BJ (cell line): ENCODE measurements at places on chromosomes 13 and 19. TPM values are rescaled to one million over a fixed set of nuclear protein-coding genes. Genes with fewer than 3 reads are reported as not detected.

Gene NACC1
- 46.8 and 98.7 TPM in 2 replicates for polyA plus RNA-seq

DNA sequence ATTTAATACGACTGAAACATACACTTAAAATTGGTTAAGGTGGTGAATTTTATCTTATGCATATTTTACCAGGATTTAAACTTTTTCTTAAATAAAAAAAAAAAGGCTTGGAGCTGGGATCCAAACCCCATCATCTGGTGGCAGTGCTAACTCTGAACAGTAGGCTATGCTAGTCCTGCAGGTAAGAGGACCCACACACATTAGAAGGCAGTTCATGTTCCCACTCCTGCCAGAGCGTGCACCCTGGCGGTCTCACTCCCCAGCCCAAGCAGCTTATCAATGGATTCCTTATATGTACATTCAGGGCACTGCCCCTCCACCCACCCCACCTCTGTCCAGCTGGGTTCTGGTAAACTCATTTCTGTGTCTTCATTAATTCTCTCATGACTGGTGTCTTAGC is 31.3 kb upstream of the CEBPA start:
- no peak for DNase-seq

DNA sequence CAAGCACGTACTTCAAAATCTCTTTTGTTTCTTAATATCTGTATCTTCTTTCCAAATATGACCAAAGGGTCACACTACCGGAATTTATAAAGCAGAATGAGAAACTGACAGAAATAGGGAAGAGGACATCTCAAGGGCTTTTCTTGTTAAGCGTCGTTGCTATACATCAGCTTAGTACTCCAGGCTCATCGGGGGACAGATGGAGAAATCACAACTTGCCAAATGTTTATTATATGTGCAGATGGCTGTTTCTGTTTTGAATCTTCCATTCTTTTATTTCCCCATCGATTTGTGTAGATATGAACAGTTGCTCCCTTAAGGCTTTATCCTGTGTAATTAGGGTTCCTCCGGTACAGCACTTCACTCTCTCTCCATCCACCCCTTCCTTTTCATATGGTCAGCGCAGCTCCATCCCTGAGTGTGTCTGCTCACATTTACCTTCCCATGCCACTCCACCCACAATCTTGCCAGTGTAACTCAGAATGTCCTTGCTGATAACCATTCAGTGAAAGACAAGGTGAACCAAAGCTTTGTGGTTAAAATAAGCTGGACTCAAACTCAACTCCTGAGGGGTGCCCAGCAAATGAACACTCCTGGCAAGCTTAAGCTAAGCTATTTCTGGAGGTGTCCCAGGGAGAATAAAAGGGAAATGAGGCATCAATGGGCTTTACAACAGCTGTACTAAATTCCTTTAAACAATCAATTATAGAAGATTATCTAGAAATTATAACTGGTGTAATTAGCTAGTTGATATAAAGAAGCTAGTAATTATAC is 51.3 kb downstream of the TBC1D4 start:
- DNase-seq = no peak

Gene CEACAM19
- polyA plus RNA-seq = 6.1 and 8.9 TPM in 2 replicates

GRCh38 chr19:4891066-4891465 is 11.6 kb downstream of the ARRDC5 start:
- DNase-seq = no peak

Gene PRODH2
- not detected in 2 replicates for polyA plus RNA-seq

GRCh38 chr13:32969516-32969941 is 46.7 kb upstream of the KL start:
- peak; percentile 19 for DNase-seq

DNA sequence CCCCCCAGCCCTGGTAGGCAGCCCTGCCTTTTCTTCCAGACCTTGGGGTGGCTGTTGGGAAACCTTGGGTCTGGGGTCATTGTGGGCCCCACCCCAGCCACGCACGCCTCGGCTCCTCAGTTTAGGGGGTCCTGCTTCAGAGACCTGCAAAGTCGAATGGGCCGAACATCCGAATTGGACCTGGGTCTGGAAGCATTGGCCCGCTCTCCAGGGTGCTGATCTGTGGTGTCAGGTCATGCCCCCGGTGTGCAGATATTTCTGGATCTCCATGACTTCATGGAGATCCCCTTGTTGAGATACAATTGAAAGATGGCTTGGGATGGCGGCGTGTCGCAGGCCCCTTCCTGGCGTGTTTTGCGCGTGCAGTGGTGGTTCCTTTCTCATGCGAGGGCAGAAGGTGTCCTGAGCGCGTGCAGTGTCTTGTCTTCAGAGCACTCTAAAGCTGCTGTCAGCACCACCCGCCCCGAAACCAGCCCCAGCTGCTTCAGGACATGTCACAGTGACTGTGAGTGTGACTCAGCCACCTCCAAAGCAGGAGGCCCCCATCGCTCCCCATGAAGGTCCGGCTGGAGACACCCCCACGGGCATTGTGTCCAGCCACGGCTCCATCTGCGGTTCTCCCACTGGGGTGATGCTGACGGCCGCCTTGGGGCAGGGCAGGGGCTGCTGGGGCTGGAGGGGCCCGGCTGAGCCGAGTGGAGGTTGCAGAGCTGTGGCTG is 112.7 kb downstream of the KDM4B start:
- no peak for DNase-seq

- DNase-seq = no peak
These were observed 485 bp downstream of the CRYL1 start for GRCh38 chr13:20525144-20525600.

Gene ZNF728
- polyA plus RNA-seq = not detected in 2 replicates

DNA sequence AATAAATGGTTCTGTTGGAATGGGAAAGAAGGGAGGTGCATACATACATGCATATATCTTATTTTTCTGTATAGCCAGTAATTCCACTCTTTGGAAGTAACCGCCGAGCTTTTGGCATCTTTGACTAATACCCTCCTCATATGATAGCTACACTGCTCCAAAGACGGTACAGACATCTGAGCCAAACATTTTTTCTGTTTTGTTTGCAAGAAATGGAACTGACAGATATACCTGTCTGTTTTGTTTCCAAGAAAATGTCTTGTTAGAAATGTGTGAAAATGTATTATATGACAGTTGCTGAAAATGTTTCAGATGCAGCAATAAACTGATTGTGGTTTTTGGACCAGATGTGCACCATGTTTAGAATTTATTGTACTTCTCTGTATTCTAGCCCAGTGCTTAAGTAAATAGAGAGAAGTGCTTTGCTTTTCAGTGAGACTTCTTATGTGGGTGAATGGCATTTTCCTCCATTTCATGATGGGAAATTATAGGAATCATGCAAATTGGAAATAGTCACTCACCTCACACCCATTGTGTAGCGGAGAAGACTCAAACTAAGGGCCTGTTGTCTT is 396.9 kb downstream of the KCNRG start:
- no peak for DNase-seq

DNA sequence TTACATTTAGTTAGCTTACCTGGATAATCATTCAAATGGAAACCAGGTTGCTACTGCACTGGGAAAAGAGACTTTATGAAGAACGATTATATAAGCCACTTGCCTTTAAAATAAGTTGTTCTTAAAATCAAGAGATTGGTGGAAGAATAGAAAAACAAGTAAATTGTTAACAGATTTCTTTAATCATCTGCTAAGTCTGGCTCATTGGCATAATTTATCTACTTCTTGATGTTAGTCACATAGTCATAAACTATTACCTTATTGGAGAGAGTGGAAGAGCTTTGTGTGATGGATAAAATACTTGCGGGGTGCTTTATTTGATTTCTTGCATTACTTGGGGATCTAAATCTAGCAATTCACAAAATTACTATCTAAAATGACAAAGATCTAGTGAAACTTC is 6.8 kb downstream of the LSM14A start:
- no peak for DNase-seq

DNA sequence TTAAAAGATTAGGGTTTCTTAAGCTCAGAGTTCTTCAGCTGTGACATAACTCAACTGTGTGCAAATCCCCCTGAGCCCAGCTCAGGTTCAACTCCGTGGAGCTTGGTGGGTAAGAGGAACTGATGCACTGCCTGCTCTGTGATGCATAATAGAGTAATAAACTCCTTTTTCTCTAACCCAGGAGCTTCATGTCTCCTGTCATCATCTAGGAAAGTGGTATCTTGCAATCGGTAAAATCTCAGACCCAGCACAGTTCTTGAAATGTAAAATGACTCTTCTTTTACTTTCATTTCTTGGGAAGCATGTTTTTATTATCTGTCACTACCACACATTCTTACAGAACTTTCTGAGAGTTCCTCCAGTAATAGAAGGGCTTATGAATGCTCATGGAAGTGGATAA is 123.8 kb upstream of the PCDH9 start:
- DNase-seq = no peak

DNA sequence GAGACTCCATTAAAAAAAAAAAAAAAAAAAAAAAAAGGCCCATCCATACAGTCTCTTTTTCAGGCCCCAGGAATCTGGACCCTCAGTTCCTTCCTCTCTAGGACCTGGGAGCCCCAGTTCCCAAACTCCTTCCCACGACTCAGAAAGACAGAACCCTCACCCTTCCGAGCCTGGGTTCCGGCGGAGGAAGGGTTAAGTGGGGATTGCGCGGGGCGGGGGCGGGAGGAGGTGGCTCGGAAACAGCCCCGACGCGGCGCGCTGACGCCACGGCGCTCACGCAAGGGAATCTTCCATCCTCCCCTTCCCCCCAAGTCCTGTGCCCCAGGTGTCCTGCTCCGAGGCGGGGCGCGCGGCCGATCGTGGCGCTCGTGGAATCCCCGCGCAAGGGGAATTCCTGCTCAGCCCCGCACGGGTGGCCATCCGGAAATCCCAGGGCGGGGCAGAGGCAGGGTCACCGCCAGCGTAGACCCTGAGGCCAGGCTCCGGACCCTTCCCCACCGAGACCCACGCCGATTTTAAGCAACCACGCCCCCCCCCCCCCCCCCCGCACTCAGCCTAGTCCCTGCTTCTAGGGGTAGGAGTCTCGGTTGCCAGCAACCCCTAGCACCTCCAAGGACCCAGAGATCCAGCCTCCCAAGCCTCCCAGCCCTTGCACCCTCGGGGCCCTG is 659 bp downstream of the NFKBID start:
- no peak for DNase-seq

DNA sequence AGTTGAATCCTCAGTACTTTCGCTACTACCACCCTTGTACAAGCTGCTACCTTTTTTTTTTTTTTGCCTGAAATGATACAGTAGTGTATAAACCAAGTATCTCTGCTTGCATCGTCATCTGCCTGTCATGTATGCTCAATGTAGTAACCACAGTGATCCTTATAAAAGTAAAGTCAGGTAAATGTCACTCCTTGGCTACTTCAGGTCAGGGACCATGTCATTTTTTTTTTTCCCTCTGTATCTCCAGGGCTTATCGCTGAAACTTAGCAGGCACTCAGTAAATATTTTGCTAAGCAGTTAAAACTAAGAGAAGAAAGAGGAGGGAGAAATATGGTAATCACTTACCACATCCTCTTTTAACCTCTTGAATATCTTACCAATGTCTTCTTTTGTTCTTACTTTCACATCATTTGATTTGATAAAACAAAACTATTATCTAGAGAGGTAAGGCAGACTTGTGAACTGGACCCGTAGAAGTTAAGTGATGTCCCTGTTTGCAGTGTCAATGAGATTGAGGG is 96.8 kb upstream of the KLF12 start:
- no peak for DNase-seq

DNA sequence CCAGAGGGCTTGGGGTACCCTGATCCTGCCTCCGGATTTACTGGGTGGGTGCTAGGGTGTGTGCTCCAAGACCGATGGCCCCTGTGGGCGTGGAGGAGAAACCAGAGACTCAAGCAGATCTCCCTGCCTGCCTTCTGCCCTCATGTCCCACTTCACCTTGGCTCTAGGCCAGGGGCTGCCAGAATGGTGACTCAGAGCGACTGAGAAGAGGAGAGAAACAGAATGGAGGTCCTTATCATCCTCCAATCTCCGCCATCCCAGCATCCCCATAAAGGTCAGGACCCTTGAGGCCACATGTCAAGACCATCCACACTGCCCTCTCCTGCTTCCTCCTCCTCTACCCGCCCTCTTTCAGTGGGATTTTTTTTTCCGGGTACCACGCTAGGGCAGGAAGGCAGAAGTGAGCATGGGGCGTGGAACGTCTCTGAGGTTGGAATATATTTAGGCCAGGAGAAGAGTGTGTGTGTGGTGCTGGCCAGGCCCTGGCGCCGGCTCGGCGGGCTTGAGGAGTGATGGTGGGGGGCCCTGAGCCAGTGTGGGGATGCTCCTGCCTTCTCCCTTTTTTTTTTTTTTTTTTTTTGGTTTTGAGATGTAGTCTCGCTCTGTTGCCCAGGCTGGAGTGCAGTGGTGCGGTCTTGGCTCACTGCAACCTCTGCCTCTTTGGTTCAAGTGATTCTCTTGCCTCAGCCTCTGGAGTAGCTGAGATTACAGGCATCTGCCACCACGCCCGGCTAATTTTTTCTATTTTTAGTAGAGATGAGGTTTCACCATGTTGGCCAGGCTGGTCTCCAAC is 22.3 kb downstream of the IER2 start:
- no peak for DNase-seq

DNA sequence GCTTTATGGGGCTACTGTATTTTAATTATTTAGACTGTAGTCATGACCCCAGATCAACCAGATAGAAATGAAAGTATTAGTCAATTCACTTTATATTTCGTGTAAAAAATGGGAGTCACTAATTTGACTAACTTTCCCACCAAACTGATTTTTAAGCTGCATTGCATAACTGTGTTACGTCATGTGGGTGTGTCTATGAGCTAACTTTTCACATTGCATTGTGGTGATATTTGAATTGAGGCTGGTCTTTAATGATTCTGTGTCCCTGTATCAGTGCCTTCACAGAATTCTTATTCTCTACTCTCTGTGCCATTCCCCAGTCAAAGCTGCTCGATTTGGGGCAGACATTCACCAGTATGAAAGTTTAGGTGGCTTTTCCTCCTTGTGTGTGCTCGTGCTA is 172.7 kb upstream of the MAB21L1 start:
- no peak for DNase-seq

DNA sequence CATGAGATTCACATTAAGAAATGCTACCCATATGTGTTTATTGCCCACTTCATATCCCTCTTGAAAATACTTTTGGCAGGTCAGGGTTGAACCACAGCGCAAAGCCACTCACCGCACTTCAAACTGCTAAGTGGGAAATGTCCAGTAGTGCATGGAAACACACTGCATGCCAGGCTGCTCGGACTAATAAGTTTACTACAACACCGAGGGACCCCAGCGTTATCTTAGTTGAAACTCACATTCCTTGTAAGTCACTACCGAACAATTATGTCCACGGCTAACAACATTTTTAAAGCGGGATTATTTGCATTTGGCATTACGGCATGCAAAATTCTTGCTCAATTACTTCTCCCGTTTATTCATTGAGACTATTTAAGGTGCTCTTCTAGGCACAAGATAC is 4.0 kb downstream of the BRD4 start:
- no peak for DNase-seq

GRCh38 chr13:68813180-68813796 is 1294.3 kb upstream of the ATXN8OS start:
- no peak for DNase-seq

DNA sequence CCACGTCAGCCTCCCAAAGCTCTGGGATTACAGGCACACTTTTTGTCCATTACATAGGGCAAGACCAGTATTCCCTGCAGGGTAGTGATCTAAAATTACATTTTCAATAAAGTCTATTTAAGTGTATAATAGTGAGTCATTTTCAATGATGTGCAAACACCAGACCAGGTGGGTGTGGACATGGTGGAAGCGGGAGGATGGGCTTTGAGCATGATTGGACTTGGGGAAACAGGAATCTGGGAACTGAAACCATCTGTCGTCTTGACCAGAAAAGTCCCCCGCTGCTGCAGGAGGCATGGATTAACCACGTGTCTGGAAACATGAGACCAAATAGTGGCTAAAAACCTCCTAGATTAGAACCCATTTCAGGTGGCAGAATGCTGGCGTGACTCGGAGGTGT is 4.9 kb downstream of the FXYD3 start:
- DNase-seq = peak; percentile 41

- no peak for DNase-seq
These were observed 648.3 kb upstream of the SPRY2 start for GRCh38 chr13:80989241-80989640.

Gene ZNF497
- 0.20 TPM in 2 replicates for polyA plus RNA-seq
